ENCODE measurements at places on chromosomes 5 and 9.
A peak's percentile ranks its signal among the peaks of the same experiment; 100 is the strongest.

- no peak for DNase-seq
These were observed 127.2 kb downstream of the MRPL36 start for GRCh38 chr5:1672396-1672795.

DNA sequence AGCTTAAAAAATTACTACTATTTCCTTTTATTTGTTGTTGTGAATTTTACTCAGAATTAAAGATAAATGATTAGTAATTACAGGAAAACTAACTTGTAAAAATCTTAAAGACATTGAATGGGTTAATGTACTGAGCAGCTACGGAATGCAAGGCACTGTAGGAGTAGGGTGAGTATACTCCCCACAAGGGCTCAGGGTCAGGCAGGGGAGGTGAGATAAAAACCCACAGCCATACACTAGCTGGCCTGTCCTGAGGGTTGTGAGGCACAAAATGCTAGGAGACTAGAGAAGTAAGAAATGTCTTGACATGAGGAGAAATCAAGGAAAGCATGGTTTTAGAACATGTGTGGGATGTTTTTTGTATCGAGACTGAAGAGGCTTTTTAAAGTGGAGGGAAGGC lies 13.4 kb downstream of the ZBED3 start:
- no peak for DNase-seq

GRCh38 chr9:133352635-133353340 lies 3.5 kb downstream of the SURF1 start:
- no peak for DNase-seq

DNA sequence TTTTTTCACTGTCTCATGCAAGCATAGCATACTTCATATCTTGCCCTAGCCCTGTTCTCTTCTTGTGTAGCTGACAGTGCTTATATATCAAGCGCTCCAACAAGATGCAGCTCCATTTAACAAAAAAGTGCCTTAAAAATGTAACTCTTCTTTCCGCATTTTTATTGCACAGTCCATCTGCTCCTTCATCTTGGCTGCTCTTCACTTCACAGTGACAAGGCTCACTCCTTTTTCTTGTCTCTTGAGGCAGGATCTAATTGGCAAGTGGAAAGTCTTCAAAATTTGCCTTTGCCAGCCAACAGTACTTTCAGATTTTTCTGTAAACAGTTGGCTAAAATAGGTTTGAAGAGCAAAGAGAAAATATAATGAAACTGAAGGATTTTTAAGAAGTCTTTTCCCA lies 161.8 kb downstream of the PBX3 start:
- no peak for DNase-seq

DNA sequence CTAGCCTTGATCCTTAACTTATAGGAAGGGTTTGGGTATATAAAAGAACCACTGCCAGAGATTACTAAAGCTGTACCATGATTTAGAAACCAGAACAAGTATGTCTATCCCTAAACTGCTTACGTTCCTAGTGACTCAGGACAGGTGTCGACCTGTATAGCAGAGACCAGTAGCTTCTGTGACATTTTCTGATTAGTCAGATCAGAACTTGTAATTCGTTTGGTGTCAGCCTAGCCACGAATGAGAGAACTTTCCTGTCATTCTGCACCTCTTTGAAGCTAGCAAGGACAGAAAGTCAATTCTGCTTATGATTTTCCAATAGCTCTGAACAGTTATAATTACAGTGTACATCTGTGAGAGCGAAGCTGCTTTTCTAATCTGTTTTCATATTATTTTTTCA lies 39.5 kb downstream of the PRKACG start:
- DNase-seq, result no peak

GRCh38 chr9:80320480-80320879 lies 748.7 kb downstream of the TLE4 start:
- DNase-seq, result no peak

DNA sequence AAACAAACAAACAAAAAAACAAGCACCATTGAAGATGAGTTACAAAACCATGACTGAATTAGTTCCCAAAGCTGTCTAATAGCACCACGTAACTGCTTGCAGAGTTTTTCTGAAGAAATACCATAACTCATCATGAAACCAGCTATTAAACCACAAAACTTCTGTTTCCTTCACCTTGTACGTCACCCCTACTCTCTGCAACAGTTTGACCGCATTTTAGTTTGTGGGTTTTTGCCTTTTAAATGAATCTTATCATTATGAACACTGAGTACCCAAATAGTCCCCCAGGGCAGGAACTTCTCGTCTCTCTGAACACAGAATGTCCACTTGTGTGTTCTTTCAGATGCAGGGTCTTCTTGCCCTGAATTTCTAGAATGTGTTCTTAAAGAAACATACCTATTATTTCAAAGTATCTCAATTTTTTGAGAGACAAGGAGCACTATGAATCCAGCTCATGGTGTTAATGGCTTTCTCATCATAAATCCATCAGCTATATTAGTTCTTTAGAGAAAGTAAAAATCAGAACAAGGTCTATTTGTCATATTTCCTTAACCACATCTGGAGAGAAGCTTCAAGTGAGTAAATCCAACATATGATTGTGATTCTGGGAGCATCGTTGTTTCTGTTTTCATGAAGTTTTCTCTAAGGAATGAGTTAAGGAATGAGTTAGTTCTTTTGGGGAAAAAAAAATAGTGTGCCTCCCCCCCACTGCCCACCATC lies 210.6 kb downstream of the AUH start:
- DNase-seq, result no peak

DNA sequence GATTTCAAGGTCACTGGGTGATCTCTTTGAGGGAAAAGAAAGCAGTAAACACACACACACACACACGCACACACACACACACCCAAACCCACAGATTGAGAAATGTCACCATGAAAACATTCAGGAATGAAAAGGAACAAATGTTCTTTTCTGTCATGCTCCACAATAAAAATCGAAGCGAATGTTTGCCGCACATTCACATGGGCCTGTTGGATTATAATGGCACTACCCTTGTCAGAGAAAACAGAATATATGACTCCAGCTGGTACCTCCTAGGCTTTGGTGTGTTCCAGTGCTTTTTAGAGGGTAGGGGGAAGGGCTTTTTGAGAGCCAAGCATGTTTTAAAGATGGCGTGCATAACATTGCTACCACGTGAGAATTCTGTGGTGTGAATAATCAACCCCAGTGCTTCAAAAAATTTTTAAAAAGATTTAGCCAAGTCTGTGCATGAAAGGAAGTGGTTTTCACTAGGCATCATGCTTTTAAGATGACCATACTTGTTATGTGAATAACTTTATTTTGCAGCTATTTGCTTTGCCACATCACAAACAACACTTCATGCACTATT lies 120.8 kb upstream of the ZNF608 start:
- DNase-seq, result peak; percentile 7
